ENCODE measurements at places on chromosomes 2 and 18. TPM values are rescaled to one million over a fixed set of nuclear protein-coding genes. Genes with fewer than 3 reads are reported as not detected.

- no peaks in the 10 kb centered on the region for H3K4me1 ChIP-seq
- H3K36me3 ChIP-seq: no peaks in the 10 kb centered on the region
- H3K4me3 ChIP-seq: no peak overlapping the region
- no peaks in the 10 kb centered on the region for H3K27me3 ChIP-seq
- no peak for DNase-seq
Measured at GRCh38 chr2:193556766-193557470, 1362.2 kb upstream of the TMEFF2 start.

TRIM43 gene
- total RNA-seq: not detected

GPR35 gene
- total RNA-seq: 8.7 TPM

DNA sequence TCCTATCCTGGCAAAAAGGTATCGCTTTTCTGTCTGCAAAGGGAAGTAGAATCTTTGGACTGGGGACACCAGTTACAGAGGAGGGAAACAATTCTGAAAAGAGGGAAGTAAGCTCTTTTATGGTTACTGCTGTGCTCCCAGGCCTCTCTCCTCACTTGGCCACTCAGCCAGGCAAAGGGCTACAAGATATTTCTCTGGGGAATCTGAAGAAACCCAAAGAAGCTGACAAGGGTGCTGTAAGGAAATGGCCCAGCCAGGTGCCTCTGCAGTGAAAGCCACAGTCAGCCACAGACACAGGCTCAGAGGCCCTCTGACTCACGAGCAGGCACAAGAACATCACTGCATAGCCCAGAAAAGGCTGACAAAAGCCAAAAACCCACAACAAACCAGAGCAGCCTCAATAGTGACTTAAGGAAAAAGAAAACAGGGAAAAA lies 5.8 kb downstream of the HDLBP start:
- peak; percentile 88 for DNase-seq
- H3K4me1 ChIP-seq: peaks cover 48% of the 10 kb centered on the region
- H3K4me3 ChIP-seq: peak overlapping the region; percentile 67
- H3K27me3 ChIP-seq: no peaks in the 10 kb centered on the region
- H3K36me3 ChIP-seq: peaks cover 12% of the 10 kb centered on the region
- peak overlapping the region; percentile 81 for H3K27ac ChIP-seq

DNA sequence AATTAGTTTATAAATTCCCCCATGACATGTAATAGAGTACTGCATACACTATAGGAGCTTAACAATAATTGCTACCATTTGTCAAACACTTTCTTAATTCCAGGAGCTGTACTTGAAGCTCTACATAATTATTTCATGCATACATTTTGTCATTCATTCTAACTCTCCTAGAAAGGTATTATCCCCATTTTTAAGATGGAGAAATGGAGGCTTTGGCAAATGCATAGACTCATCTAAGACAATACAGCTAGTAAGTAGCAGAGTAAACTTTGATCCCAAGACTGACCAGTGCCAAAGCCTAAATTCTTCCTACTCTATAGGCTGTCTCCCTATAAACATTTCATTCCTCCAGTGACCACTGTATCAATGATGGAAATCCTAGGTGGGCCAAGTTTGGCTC lies 42.6 kb upstream of the TMEM247 start:
- H3K4me3 ChIP-seq: no peak overlapping the region
- no peak overlapping the region for H3K27ac ChIP-seq
- no peak for DNase-seq
- no peaks in the 10 kb centered on the region for H3K36me3 ChIP-seq
- peaks cover 20% of the 10 kb centered on the region for H3K4me1 ChIP-seq

DNA sequence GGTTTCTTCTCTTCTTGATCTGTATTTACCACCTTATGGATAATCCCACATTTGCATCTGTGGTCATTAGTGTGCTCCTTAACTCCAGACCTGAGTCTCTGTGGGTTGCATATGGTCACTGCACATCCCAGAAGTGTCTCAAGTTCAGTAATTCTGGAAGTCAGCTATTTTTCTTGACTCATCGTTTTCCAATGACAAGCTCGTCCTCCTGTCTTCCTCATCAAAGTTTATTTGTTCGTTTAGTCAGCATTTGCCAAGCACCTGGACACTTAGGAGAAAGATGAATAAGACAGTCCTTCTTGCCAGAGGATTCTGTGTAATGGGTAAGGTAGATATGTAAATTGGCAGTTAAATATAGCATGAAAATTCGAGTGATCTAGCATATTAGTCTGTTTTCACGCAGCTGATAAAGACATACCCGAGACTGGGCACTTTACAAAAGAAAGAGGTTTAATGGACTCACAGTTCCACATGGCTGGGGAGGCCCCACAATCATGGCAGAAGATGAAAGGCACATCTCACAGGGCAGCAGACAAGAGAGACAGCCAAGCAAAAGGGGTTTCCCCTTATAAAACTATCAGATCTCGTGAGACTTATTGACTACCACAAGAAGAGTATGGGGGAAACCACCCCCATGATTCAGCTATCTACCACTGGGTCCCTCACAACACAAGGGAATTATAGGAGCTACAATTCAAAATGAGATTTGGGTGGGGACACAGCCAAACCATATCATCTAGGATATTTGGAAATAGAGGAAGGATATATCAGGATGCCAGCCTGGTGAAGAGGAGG lies 19.4 kb downstream of the FASTKD2 start:
- peaks cover 62% of the 10 kb centered on the region for H3K36me3 ChIP-seq
- H3K27me3 ChIP-seq: no peaks in the 10 kb centered on the region
- peak overlapping the region; percentile 3 for H3K27ac ChIP-seq
- H3K4me3 ChIP-seq: no peak overlapping the region
- H3K4me1 ChIP-seq: peaks cover 14% of the 10 kb centered on the region

GRCh38 chr18:7417727-7418126 lies 149.4 kb upstream of the PTPRM start:
- H3K4me3 ChIP-seq: no peak overlapping the region
- no peaks in the 10 kb centered on the region for H3K27me3 ChIP-seq
- no peaks in the 10 kb centered on the region for H3K4me1 ChIP-seq
- H3K27ac ChIP-seq: no peak overlapping the region
- no peak for DNase-seq
- no peaks in the 10 kb centered on the region for H3K36me3 ChIP-seq

LRRTM1 gene
- not detected for total RNA-seq

DSG3 gene
- total RNA-seq: not detected

DNA sequence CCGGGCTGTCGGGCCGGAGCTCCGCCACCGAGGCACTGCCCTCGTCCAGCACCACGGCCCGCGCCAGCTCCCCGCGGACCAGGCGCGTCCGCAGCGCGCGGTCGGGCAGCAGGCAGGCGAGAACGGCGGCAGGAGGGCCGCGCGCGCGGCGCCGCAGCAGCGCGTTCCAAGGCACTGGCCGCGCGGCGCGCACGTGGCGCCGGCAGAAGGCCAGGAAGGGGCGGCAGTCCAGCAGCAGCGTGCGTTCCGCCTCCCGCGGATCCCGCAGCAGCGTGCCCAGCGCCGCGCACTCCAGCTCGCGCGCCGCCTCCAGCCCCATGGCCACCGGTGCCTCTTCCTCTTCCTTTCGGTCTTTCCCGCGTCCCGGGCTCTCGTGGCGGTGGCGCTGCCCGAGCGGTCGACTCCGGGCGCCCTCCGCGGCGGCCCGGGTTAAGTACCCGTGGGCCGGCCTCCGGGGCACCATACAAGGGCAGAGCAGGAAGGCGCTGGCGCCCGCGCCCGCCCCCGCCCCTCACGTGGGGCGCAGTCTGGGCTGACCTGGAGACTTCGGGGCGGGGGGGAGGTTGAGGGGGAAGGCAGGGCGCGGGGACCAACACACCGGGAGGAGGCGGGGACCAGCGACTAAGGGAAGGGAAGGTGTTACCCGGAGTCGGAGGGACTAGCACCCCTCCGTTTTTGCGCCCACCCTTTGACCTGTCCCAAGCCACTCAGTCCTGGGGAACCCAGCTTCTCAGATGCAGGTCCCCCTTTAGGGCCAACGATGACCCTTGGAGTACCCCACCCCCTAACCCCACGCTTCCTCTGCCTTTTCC lies at the start of gene DUSP2:
Gene DUSP2, minus strand, starts transcription at position 405 of the 812 bp plus-strand sequence. Its CDS starts 86 bp downstream, at position 319.
- H3K4me3 ChIP-seq: peak within 1 kb of the TSS; percentile 98
- DNase-seq: peak; percentile 97
- peak within 1 kb of the TSS; percentile 95 for H3K27ac ChIP-seq
- peaks cover 38% of the 10 kb centered on the region for H3K36me3 ChIP-seq
- peaks cover 52% of the 10 kb centered on the region for H3K4me1 ChIP-seq
- no peaks in the 10 kb centered on the region for H3K27me3 ChIP-seq

GRCh38 chr2:98560256-98560771 lies 48.0 kb downstream of the COA5 start:
- H3K4me1 ChIP-seq: peaks cover 52% of the 10 kb centered on the region
- DNase-seq: no peak
- H3K4me3 ChIP-seq: no peak overlapping the region
- H3K36me3 ChIP-seq: peaks cover 63% of the 10 kb centered on the region
- H3K27me3 ChIP-seq: no peaks in the 10 kb centered on the region

DNA sequence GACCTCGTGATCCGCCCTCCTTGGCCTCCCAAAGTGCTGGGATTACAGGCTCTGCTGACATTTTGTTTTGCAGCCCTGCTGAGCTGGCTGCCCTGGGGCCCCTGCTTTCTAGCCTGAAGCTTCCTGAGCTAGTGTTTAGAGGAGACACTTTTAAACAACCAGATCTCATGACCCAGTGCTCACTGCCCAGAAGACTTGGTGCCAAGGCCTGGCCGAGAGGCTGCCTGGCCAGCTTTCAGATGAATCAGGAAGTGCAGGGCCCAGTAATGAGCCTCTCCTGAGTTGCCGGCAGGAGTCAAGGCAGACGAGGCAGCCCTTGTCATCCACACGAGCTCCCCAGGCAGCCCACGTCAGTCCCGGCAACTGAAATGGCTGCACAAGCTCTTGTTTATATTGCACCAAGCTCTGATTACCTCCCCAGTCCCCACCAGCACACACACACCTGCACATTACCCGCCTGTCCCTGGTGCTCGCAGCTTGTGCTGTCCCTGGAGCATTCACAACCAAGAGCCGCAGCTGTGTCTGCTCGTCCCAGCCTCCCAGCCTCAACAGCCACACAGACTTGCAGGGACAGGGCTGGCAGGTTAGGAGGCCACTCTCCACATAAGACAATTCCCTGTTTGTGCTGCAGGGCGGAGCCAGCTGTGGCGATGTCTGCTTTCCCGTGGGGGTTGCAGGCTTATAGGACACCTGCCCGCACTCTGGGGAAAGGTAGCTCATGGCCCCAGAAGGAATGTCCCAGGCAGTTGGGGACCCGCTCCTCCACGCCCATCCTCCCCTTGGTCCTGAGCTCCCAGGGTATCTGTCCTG lies 331.2 kb upstream of the MYT1L start:
- no peak for DNase-seq
- H3K27ac ChIP-seq: no peak overlapping the region
- no peaks in the 10 kb centered on the region for H3K27me3 ChIP-seq
- no peak overlapping the region for H3K4me3 ChIP-seq
- no peaks in the 10 kb centered on the region for H3K4me1 ChIP-seq
- no peaks in the 10 kb centered on the region for H3K36me3 ChIP-seq

GRCh38 chr2:219506802-219507526 lies 7.3 kb upstream of the ASIC4 start:
- H3K4me1 ChIP-seq: peaks cover 13% of the 10 kb centered on the region
- no peak for DNase-seq
- peaks cover 25% of the 10 kb centered on the region for H3K27me3 ChIP-seq
- no peak overlapping the region for H3K27ac ChIP-seq
- no peak overlapping the region for H3K4me3 ChIP-seq
- peaks cover 15% of the 10 kb centered on the region for H3K36me3 ChIP-seq

DNA sequence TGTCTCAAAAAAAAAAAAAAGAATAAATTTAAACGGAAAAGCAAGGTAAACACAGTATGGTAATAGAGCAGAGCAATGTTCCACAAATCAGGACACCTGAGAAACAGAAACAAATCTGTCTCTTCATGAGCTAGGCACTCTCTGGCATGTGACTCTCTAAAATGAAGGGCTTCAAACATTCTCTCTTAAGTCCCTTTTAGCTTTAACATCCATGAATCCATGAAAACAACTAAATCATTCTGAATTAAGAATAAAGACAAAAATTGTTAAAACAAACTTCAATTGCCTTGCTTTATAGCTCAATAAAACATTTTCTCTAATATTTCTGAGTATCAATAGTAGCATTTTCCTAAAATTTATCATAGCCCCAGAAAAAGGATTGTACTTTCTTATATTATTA lies 132.1 kb downstream of the NBAS start:
- no peaks in the 10 kb centered on the region for H3K27me3 ChIP-seq
- H3K27ac ChIP-seq: no peak overlapping the region
- H3K36me3 ChIP-seq: peaks cover 3% of the 10 kb centered on the region
- DNase-seq: no peak
- H3K4me1 ChIP-seq: no peaks in the 10 kb centered on the region

GRCh38 chr2:1995987-1996386 lies 251.7 kb upstream of the PXDN start:
- peaks cover 36% of the 10 kb centered on the region for H3K27me3 ChIP-seq
- DNase-seq: peak; percentile 78
- peaks cover 19% of the 10 kb centered on the region for H3K4me1 ChIP-seq
- H3K27ac ChIP-seq: peak overlapping the region; percentile 17
- H3K36me3 ChIP-seq: no peaks in the 10 kb centered on the region

GRCh38 chr2:44931198-44931780 lies 10.2 kb upstream of the SIX3 start:
- H3K4me1 ChIP-seq: peaks cover 5% of the 10 kb centered on the region
- DNase-seq: no peak
- no peak overlapping the region for H3K27ac ChIP-seq
- H3K36me3 ChIP-seq: peaks cover 3% of the 10 kb centered on the region
- peaks cover 72% of the 10 kb centered on the region for H3K27me3 ChIP-seq
- no peak overlapping the region for H3K4me3 ChIP-seq

- no peaks in the 10 kb centered on the region for H3K4me1 ChIP-seq
- no peak for DNase-seq
- H3K4me3 ChIP-seq: no peak overlapping the region
- peaks cover 16% of the 10 kb centered on the region for H3K27me3 ChIP-seq
- no peaks in the 10 kb centered on the region for H3K36me3 ChIP-seq
- H3K27ac ChIP-seq: no peak overlapping the region
Measured at GRCh38 chr2:118279005-118279404, 190.7 kb downstream of the INSIG2 start.

DNA sequence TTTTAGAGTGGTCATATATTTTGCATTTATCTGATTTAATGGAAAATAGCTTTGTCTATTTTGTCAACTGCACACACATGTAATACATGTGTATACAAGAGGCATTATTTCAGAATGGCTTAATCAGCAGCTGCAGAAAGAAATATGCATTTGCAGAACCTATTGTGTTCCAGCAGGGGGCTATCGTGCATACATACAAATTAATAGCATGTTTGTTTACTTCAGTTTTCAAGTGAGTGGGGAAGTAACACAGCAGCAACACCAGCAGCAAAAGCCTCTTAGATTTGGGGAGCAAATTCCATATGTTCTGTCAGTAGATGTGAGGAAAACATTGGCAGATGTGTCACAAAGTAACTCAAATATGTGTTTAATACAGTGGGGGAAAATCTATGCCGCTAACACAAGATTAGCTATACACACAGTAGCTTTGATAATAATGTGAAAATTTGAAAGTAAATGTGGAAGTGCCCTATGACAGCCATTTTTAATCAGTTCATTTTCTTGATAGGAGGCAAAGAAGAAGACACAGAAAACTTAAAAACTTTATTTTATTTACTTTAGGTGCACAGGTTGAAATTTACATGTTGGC lies 218.1 kb downstream of the WDR7 start:
- no peaks in the 10 kb centered on the region for H3K36me3 ChIP-seq
- DNase-seq: peak; percentile 65
- H3K27ac ChIP-seq: no peak overlapping the region
- peaks cover 5% of the 10 kb centered on the region for H3K4me1 ChIP-seq
